AML-193 (cell line): ENCODE measurements at places on chromosomes 5 and 9.

- no peak for DNase-seq
These were observed 35.6 kb upstream of the SLC6A3 start for GRCh38 chr5:1480806-1481205.

GRCh38 chr9:35262064-35262463 lies 100.3 kb downstream of the UNC13B start:
- no peak for DNase-seq

GRCh38 chr5:111853748-111854147 lies 96.8 kb upstream of the NREP start:
- DNase-seq = no peak

DNA sequence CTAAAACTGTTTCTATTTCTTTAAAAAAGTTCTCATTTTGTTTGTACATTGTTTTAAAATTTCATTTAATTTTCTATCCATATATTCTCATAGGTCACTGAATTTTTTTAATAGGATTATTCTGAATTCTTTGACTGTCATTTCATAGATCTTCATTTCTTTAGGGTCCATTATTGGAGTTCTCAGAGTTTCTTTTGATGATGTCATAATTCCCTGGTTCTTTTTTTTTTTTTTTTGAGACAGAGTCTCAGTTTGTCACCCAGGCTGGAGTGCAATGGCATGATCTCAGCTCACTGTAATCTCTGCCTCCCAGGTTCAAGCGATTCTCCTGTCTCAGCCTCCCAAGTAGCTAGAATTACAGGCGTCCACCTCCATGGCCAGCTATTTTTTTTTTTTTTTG lies 89.9 kb downstream of the DMRT2 start:
- DNase-seq = no peak

- DNase-seq = no peak
These were observed 14.4 kb downstream of the ZNF462 start for GRCh38 chr9:106877345-106877744.
